Panc1 (cell line): ENCODE measurements at places on chromosomes 4 and X. TPM values are rescaled to one million over a fixed set of nuclear protein-coding genes. Genes with fewer than 3 reads are reported as not detected.

DNA sequence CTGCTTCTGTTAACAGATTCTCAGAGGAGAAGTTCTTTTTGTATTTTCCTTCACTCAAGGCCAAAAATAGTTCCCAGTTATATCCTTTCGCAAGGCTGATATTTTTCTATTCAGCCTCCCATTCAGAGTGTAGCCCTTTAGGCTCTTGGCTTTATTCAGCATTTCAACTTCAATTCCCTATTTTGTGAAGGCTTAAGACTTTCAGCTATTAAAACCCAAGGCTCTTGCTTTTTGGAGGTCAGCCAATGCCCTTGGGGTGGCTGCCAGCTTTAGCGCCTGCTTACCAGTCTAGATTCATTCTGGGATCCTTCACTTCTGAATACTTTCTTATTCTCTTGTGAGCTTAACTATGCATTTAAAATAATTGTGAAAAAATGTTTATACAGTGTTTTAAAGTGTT, 57.3 kb upstream of the ADGRA3 start:
- DNase-seq, result no peak

GRCh38 chrX:47311932-47312774, 58.2 kb upstream of the ZNF157 start:
- peak; percentile 36 for DNase-seq

DNA sequence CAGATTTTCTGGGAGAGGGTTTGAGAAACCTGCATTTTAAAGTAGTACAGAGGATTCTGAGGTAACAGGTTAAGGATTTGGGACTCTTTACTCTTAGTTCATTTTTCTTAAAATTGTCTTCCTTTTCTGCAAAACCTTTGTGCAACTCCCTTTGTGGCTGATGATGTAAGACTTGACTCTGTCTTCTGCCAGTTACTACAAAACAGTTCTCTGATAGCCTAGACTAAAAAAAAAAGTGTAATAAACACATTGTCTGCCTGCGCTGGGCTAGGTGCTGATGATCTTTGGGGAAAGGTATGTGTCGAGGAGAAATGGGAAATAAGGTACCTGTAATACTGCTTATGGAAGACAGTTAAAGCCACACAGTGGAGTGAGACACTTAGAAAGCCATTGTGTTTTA, 28.7 kb downstream of the IL13RA1 start:
- DNase-seq, result no peak

DNA sequence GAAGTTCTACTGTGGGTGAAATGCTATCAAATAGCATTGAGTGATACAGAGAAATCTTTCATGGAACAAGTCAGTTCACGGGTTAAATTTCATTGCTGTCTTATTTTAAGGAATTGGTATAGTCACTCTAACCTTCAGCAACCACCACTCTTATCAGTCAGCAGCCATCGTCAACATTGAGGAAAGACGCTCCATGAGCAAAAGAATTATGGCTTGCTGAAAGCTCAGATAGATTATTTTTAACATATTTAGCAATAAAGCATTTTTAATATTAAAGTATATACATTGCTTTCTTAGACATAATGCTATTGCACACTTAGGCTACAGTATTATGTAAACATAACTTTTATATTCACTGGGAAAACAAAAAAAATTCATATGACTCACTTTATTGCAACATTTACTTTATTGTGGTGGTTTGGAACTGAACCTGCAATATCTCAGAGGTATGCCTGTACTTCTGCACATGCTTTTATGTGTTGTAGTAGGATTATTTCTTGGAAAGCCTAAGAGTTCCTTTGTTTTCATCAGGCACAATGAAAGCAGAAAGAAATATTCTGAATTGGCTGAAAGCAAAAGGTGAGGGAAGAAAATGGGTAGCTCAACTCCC, 586.7 kb downstream of the GBA3 start:
- no peak for DNase-seq

DNA sequence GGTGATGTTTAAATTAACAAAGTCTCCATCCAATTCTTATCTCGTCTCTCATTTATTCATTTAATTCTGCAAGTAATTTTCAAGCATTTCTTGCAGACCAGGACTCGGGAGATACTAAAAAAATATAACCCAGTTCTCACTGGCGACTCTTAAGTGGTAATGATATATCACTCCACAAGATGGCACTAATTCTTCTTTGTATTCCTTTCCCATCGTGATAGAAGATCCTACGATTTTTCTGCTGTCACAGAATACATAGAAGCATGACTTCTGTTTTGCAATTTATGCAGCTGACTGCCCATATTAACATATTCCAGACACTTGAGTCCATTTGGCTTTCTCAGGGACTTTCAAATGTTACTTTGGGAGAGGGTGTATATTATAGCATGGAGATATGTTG, 64.0 kb upstream of the FGF13 start:
- no peak for DNase-seq

GRCh38 chr4:32775049-32775448, 2054.9 kb downstream of the PCDH7 start:
- DNase-seq, result peak; percentile 0

TEX11 gene
- total RNA-seq, result not detected

HGFAC gene
- 0.59 TPM for total RNA-seq

FDCSP gene
- not detected for total RNA-seq

ANKRD50 gene
- 14.3 TPM for total RNA-seq

BTK gene
- not detected for total RNA-seq

NRK gene
- 0.03 TPM for total RNA-seq

CDK16 gene
- 134 TPM for total RNA-seq

DIPK2B gene
- total RNA-seq, result not detected
